HT1080 (cell line): ENCODE measurements at places on chromosomes 3 and 15. TPM values are rescaled to one million over a fixed set of nuclear protein-coding genes. Genes with fewer than 3 reads are reported as not detected.

DNA sequence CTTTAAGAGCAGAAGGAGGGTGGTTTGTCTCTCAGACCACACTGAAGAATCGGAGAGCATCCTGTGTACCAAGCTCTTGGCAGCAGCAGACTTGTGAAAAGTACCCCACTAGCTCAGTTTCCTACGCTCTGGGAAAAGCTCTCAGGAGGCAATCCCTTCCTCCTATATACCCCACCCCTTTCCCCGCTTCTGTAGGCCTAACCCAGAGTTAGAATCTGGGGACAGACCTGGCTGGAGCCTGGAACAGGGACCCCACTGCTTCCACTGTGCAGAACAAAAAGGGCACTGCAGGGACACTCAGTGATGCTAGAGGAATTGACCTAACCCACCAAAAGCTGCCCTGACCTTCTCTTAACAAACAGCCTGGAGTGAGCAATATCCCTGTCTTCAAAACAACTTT is 70.0 kb upstream of the CCDC39 start:
- no peak for DNase-seq

The ZNF860 gene
- 0.08 and 0.10 TPM in 2 replicates for total RNA-seq

GRCh38 chr3:10516544-10517452 is 11.4 kb upstream of the ATP2B2 start:
- no peak for DNase-seq

DNA sequence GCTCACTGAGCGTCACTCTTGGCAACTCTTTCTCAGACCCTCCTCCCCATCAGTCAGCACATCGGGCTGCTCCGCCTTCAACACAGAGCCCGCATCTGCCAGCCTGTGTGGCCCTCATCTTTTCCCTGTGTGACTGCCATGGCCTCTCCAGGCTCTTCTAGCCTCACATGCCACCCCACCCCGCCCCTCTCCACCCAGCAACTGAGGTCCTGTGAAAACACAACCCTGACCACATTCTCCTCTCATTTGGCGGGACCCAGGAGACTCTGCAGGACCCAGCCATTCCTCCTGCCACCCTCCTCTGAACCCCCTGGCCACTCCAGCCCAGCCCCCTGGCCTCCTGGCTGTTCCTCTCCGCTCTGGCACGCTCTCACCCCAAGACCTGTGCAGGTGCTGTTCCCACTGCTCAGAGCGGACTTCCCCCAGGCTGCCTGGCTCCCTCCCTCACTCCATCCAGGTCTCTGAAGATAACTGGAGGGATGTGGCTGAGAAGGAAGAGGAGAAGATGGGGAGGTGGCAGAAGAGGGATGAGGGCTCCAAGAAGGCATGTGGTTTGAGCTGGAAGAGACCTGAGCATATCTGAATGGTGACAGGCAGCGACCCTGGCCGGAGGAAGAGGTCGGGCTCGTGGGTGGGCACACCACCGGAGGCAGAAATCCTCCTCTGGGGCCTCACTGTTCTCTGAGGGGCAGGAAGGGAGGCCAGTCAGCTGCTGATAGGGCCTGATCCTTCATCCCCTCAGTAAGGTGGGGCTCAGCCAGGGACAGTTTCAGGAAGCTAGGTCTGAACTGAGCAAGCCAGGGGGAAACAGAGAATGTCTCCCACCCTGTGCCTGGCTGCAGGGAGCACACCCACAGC is 111.2 kb upstream of the RPL32 start:
- no peak for DNase-seq

The FAM107A gene
- total RNA-seq, result 0.02 TPM in 1 of 2 replicates, not detected in the other

The NMD3 gene
- 70.0 and 74.2 TPM in 2 replicates for total RNA-seq

The MINAR1 gene
- total RNA-seq, result 0.23 TPM in 2 replicates

DNA sequence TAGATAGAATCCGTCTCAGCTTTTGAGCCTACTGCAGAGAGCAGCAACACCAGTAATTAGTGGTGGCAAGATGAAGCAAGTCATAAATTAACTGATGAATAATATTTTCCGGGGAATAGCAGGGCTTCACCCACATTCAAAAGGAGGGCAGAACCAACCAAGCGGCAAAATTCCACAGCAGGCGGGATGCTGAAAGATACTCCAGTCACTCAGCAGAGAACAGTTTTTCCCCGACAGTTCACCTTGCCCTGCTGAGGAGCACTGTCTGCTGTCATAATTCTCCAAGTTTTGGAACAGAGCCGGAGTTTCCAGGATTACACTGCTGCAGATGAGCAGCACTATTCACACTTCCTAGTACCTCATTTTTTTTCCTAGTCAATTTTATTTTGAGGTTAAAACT is 274.7 kb downstream of the CD47 start:
- DNase-seq, result no peak

- no peak for DNase-seq
These were observed 70.4 kb upstream of the PCSK6 start for GRCh38 chr15:101559952-101560351.

The KCTD6 gene
- 5.8 and 10.2 TPM in 2 replicates for total RNA-seq

DNA sequence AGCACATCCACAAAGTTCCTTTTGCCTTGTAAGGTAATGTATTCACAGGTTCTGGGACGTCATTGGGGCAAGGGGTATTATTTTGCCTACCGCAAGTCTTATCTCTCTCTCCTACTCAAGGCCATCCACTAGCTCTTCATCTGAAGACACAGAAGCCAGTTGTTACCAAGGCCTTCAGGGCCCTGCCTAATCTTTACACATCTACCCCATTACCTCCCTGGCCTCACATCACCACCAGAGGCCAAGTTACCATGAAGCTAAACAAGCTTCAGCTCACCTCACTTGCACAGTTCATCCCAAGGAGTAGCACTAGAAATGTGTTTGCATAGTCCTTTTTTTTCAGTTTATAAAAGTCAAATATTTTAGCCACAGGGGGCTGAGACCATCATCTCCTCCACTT is 34.1 kb downstream of the ATP8B4 start:
- no peak for DNase-seq

DNA sequence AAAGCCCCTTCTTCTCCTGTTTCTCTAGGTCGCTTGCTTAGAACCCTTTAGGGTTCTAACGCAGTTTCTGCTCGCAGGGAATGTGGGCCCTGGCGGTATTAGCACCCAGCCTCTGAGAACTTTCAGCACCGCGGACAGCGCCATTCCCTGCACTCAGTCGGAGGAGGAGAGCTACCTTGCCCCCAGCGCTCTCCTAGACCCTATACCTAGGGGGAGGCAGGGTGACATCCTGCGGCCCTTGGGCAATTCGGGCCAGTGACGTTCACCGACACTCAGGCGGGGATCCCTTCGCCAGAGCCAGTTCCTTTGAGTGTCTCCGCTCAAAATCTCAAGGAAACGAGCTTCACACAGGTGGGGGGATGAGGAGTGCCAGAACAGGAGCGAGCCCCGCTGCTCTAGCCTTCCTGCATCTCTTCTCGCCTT is 1.3 kb downstream of the SLC7A14 start:
- peak; percentile 49 for DNase-seq

DNA sequence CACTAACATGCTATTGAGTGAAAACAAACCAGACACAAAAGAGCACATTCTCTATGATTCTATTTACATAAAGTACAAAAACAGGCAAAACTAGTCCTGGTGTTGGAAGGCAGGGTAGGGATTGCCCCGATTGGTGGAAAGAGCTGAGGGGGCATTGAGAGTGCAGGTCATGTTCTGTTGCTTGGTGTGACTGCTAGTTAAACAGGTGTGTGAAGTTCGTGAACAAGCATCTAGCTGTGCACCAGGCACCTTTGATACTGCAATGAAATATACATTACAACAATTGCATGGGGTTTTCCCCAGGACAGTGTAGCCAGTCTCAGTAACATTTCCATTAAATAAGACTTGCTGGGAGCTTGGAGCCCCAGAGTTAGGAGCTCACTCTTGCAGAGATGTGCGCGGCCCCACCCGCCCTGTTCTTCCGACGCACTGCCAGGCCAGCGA is 26.3 kb upstream of the THRB start:
- DNase-seq, result no peak

DNA sequence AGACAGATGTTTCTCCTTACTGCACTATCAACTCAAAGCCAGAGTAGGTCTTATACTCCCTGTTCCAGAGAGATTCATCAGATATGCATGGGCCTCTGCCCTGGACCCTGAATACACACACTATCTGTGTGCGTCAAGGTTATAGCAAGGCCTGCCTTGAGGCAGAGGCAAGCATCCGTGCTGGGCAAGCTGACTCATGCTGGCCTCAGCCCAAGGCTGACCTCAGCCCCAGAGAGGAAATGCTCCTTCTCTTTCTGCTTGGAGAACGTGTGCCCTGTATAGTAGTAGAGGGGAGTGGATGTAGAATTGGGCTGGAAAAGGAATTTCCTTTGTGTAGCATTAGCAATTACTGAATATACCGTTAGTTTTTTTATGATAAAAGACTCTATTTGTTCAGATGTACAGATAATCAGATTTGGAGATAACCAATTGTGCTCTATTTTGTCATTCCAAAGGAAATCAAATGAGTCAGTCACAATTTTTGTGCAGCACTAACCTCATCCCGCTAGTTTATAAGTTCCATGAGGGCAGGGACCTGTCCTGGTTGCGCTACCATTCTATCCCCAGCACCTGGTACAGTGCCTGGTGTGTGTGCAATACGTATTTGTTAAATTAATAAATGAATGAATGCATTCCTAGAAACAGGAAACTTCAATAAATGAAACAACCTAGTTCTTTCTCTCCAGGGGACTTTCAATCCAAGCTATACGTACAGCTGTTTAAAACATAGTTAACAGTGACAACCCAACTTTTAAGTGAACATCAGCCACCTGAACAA is 13.3 kb upstream of the PAQR9 start:
- DNase-seq, result peak; percentile 99

DNA sequence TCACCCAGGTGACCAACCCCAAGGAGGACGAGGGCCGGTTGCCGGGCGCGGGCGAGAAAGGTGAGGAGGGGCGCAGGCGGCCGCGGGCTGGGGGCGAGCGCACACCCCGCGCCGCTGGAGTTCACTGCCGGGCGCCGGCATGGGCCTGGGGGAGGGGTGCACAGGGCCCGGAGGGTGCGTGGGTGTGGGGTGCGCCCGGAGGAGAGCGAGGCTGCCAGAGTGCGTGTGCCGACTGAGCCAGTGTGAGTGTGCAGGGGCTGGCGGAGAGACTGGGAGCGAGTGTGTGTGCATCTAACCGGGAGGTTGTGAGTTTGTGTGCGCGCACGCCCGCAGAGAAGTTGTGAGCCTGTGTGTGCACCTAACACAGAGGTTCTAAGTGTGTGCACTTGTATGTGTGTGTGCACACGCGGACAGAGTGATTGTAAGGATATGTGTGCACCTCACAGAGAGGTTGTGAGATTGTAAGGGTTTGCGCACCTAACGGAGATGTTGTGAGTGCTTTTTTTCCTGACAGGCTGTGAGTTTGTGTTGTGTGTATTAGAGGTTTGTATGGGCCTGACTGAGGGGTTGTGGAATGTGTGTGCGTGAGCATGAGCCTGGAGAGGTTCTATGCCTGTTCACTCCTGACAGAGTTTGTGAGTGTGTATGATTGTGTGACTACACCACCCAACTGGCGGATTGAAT is 681 bp downstream of the CTDSPL start:
- DNase-seq, result peak; percentile 31

- peak; percentile 10 for DNase-seq
These were observed 130.4 kb downstream of the ZNF385D start for GRCh38 chr3:21620511-21621155.

The HAPLN3 gene
- 9.7 and 10.0 TPM in 2 replicates for total RNA-seq

- no peak for DNase-seq
These were observed 171.8 kb upstream of the LPP start for GRCh38 chr3:187982142-187982541.

- no peak for DNase-seq
These were observed 7.9 kb downstream of the VIPR1 start for GRCh38 chr3:42510325-42510724.

- DNase-seq, result no peak
These were observed 39.4 kb upstream of the KY start for GRCh38 chr3:134690226-134690625.

GRCh38 chr3:194715022-194715800 is 29.5 kb downstream of the FAM43A start:
- peak; percentile 86 for DNase-seq

DNA sequence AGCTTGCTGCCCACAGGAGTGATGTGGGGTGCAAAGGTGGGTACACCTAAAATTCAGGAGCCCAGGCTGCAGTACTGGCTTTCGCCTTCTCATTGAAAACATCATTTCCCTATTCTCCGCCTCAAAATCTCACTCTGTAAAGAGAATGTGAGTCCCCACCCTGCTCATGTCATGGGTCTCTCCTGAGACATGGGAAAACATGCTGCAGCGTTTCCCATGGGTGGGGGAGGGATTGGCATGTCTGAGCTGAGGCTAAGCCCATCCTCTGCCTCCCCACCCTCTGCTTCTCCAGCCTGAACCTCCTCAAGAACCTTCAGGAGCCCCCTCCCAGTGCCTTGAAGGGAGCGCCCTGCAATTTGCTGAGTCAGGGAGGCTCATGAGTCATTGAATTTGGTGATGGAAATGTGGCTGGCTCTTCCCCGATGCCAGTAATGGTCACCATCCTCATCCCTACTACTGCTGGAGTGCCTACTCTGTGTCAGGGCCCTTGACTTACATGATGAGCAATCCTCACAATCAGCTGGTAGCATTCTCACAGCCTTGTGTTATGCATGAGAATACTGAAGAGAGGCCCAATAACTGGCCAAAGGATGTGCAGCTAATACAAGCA is 28.8 kb downstream of the WNT5A start:
- DNase-seq, result peak; percentile 68

DNA sequence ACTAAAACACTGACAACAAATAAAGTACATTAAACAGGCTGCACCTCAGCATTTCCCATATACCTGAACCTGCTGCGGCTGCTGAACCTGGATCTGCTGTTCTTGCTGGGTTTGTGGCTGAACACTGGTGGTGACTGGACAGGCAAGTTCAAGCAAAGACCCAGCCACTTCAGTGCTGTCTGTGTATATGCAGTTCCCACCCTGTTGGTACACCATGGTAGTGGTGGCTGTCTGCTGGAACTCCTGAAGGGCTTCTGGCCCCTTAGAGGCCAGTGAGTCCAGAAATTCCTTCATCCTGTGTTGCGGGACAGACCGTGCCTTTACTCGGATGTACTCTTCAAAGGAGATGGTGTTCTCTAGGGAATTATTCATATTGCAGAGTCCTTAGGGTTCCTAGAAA is 17.2 kb downstream of the QRICH1 start:
- no peak for DNase-seq

The ALG1L2 gene
- total RNA-seq, result not detected in 2 replicates

DNA sequence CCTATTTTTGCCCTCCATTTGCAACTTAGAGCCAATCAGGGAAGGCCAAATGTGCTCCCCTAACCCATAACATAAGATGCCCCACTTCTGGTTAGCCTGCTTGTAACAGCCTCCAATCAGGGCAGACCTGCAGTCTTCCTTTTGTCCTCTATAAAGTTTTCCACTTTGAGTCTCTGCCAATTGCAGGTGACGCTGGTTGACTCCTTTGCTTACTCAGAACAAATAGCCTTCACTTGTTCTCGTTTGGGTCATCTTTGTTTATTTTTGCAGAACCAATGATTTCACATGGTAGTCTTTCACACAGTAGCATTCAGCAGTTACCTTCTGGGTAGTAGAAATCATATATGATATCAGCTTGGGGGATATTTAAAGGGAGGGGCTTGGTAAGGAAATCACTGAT is 225.6 kb downstream of the MINAR1 start:
- DNase-seq, result no peak

The IL16 gene
- total RNA-seq, result 0.03 and 0.50 TPM in 2 replicates
